Eye (tissue), 1 donor: ENCODE measurements at places on chromosomes 1 and 21.

DNA sequence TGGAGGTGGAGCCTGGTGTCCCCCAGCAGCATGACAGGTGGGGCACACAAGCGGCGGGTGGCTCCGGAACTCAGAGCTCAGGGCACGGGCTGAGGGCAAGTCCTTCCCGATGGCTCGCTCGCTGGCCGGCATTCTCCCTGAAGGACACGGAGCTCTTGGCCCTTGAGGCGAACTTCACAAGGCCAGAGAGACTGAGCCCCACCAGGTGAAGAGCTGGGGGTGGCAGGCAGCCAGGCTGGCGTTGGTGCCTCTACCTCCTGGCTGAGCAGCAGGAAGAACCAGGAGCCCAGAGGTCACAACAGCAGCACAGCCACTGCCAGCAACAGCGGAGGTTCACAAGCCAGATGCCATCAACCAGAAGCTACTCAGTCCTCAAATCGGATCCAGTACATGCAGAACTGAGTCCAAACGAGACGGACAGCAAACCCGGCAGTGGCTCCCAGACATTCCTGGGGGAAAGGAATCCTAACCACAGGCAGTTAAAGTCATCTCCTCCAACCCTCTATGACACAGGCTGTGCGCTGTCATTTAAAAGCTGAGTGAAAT, 54.1 kb downstream of the NPHP4 start:
- DNase-seq, result no peak

DNA sequence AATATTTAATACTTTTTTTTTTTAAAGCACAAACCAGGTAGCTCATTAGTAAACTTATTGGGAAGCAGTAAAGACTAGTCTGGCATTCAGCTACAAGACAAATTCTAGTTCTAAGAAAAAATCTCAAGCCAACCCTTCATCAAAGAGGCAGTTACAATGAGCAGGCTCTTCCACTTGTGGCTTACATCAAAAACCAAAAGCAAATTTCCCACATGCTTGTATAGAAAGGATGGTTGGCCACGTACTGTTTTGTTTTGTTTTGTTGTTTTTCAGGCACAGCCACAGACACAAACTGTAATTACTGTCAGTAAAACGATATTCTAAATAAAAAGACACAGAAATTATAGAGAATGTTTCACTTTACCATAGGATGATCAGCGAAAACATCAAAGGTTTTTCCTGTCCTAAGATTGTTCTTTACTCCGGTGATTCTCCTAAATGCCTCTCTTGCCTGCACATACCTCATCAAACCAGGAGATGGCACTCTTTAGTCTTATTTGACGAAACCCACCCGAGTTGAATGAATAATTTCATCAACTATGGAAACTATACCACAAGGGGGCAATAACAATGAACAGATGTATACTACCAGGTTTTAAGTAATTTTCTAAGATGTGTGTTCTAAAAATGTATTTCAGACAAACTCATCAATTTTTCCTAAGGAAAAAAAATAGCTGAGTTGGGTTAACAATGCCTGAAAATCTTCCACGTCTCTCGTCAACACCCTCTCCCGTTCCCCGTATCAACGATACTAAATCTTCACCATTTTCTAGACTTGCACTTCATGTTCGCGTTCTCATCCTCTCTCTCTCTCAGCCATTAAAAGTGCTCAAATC, 26.9 kb downstream of the RPL5 start:
- DNase-seq, result peak; percentile 93

DNA sequence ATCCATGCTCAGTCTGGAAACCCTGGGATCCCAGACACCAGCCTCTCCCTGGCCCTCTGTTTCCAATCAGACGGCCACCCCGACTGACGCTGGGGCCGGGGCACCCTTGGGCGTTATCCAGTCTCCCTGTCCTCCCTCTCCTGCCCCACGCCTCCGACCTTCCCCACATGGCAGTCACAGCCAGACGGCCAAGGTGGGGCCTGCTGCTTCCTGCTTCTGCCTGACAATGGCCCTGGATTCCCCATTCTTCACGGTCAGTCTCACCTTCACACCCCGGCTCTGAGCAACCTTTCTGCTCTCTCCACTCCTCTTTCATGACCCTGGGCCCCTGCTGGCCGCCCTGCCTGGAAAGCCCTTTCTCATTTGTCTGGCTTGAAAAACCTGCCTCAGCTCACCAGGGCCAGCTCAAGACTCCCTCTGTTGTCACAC, 6.6 kb downstream of the GNG4 start:
- no peak for DNase-seq

GRCh38 chr1:53625766-53626520, 113.0 kb downstream of the GLIS1 start:
- DNase-seq, result no peak

DNA sequence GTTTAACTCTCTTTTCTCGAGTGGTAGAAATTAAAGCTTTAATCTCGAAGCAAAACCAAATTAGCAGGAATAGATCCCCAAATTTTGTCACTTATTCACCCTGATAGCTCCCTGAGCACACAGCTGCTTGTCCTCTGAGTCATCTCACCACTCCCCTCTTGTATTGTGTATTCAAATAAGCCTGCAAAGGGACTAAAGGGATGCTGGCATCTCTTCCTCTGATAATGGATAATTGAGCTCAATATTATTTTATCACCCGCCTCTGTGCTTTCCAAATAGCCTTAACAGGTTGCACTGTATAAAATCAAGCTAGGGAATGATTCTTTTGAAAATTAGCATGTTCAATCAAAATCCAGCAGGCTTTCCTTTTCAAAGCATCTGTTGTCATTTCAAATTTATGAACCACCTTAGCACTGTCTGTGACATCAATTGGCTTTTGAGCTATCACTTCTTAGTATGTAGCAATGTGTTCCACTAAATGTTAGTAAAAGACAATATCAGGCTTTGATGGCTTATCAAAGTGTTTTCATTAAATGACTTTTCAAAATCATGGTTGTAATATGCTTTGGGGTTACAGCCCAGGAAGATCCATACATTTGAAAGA, 561.6 kb downstream of the PLA2G4A start:
- DNase-seq, result peak; percentile 13

DNA sequence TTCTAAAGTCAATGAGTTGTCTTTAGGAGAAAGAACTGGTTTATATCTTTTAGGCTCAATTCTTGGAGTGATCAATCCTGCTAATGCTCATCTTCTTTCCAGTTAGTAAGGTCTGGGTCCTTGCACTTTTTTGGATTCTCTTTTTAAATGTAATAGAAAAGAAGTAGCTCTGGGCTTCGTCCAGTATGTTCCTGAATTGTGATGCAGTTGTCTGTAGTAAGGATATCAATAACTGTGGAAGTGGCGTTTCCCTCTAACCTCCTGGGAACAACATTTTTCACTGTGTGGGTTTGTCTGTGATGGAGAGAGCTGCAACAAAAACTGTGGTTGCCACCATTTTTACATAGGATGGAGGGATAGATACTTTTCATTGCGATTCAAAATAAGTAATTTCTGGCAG, 367.2 kb downstream of the USP25 start:
- DNase-seq, result no peak

DNA sequence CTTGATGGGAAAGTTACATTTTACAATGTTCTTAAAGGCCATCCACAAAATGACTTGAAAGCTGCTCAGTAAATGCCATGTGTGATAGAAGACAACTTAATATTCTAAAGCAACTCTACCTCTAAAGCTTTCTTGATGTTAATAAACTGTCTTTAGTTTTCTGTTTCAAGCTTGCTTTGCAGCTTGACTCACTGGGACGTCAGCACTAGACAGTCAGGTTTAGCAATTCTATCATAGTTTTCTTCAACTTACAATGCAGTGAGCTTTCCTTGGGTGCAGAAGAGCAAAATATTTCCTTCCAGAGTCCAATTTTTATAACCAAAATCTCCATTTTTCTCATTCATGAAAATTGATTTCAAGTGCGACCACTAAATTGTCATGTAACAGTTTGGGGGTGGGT, 273.1 kb downstream of the NTNG1 start:
- DNase-seq, result no peak

GRCh38 chr1:79817031-79817560, 810.6 kb upstream of the ADGRL4 start:
- no peak for DNase-seq

- no peak for DNase-seq
Measured at GRCh38 chr21:21664871-21665270, 666.7 kb downstream of the NCAM2 start.

- no peak for DNase-seq
Measured at GRCh38 chr1:56453417-56454078, 125.8 kb downstream of the PLPP3 start.

- DNase-seq, result no peak
Measured at GRCh38 chr1:29785554-29785953, 549.2 kb downstream of the PTPRU start.

- no peak for DNase-seq
Measured at GRCh38 chr1:228314658-228315483, 91.8 kb downstream of the TRIM11 start.

DNA sequence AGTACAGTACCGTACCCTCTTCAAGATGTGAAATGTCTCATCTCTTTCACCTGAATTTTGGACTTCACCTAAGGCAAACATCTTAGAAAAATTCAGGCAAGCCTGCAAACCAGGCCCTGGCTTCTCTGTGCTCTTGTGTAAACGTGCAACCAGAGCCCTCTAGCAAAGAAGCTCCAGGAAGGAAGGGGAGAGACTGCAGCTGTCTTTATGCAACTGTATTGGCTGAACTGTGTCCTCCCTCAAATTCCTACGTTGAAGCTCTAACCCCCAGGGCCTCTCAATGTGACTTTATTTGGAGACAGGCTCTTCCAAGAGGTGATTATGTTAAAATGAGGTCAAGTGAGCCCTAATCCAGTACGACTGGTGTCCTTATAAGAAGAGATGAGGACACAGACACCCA, 60.3 kb downstream of the SLC45A1 start:
- DNase-seq, result no peak

DNA sequence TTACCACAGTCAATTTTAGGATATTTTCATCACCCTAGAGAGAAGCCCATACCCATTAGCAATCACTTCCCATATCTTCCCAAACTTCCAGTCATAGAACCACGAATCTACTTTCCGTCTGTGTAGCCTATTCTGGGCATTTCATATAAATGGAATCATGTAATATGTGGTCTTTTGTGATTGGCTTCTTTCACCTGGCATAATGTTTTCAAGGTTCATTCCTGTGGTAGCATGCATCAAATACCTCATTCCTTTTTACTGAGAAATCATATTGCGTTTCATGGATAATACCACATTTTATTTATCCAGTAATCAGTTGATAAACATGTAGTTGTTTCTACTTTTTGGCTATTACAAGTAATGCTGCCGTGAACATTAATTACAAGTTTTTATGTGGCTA, 21.5 kb downstream of the DESI2 start:
- DNase-seq, result no peak

- no peak for DNase-seq
Measured at GRCh38 chr1:7565099-7565750, 205.9 kb upstream of the VAMP3 start.

DNA sequence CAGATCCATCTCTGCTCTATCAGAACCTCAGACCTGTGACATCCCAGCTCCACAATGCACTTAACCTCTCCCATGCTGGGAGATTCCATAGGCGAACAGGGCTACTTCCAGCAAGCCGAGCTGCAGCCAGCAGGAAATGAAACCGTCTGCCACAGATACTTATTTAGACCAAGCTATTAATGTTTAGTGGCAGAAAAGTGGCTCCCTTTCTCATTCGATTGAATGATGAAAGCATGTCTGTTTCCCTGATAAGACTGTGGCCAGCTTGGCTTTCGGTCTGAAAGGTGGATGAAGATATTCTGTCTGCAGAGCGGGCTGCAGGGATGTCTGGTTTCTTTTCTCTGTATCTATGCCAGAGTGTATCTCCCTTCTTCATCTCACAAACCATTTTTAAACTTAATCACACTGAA, 146.4 kb downstream of the GREM2 start:
- DNase-seq, result peak; percentile 49

- DNase-seq, result no peak
Measured at GRCh38 chr1:21225065-21225464, 48.4 kb upstream of the EIF4G3 start.

DNA sequence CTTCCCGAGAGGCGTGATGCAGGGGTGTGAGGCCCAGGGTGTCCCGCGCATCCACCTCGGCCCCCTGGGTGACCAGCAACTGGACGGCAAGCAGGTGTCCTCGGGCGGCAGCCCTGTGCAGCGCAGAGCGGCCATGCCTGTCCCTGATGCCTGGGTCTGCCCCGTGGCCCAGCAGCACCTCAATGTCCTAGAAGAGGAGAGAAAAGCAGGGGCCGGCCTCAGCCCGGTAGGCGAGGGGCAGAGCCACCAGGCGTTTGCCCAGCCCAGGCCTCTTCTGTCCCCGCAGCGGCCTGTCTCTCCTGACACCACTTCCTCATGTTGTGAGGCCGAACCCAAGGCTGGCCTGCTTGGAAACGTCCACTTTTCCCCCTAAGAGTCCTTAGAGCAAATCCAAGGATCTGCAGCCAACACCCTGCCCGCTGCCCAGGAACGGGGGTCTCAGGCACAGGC, 1.7 kb downstream of the ANKRD65 start:
- DNase-seq, result peak; percentile 26

DNA sequence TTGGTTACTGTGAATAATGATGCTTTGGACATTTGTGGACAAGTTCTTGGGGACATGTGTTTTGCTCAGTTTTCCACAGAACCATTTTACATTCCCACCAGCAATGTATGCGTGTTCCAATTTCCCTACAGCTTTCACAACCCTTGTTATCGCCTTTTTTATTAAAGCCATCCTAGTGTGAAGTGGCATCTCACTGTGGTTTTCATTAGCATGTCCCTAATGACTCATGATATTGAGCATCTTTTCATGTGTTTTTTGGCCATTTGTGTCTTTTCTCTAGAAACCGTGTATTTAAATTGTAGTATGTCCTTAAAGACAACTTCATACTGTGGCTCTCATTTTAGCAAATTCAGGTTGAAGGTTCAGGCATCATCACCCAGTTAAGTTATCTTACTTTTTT, 132.1 kb downstream of the TGFBR3 start:
- no peak for DNase-seq

DNA sequence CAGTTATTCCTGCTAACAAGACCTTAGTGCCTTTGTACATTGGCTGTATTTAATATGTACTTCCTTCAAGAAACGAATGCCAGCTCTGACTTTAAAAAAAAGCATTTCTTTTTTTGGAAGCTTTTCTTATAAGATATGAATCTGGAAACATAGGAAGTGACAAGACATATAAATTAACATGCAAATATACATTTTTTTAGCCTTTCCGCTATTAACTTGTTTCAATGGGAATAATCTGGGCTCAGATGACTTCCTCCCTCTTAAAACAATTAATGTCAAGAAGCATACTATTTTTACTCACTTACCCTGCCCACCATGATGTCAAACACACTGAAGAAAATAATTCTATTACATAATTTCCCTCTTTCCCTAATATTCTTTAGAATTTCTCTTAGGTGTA, 1.4 kb downstream of the DENND1B start:
- DNase-seq, result peak; percentile 19
